NCI-H526 treated with DMSO at 0.1 percent for 48 hours (cell line): ENCODE measurements at places on chromosomes 5 and 9.

GRCh38 chr9:26975728-26976707, 19.8 kb downstream of the IFT74 start:
- no peak for DNase-seq

- DNase-seq: no peak
These were observed 100.6 kb downstream of the LIFR start for GRCh38 chr5:38455796-38456330.

- DNase-seq: no peak
These were observed 439.6 kb upstream of the PTGER4 start for GRCh38 chr5:40240111-40240510.

DNA sequence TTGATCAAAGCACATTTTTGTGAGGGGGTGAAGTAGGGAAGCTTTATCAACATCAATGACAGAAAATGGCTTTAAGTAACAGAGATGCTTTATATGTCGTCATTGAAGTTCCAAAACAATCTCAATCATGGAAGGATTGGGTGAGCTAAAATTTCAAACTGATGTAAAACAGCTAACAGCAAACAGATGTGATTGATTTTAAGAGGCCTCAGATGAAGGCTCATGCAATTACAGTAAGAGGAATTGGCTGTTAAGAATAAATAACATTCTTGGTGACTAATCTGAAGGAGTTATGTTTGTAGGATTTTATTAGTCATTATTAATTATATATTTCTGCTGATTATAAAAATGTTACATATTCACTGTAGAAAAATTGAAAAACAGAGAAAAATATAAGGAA, 63.5 kb upstream of the PUM3 start:
- no peak for DNase-seq
